ENCODE measurements at places on chromosomes 7 and 10. TPM values are rescaled to one million over a fixed set of nuclear protein-coding genes. Genes with fewer than 3 reads are reported as not detected.
A peak's percentile ranks its signal among the peaks of the same experiment; 100 is the strongest.

Gene GDF2
- not detected for total RNA-seq

Gene ZNF716
- not detected for total RNA-seq

Gene SSC4D
- total RNA-seq, result 0.88 TPM

DNA sequence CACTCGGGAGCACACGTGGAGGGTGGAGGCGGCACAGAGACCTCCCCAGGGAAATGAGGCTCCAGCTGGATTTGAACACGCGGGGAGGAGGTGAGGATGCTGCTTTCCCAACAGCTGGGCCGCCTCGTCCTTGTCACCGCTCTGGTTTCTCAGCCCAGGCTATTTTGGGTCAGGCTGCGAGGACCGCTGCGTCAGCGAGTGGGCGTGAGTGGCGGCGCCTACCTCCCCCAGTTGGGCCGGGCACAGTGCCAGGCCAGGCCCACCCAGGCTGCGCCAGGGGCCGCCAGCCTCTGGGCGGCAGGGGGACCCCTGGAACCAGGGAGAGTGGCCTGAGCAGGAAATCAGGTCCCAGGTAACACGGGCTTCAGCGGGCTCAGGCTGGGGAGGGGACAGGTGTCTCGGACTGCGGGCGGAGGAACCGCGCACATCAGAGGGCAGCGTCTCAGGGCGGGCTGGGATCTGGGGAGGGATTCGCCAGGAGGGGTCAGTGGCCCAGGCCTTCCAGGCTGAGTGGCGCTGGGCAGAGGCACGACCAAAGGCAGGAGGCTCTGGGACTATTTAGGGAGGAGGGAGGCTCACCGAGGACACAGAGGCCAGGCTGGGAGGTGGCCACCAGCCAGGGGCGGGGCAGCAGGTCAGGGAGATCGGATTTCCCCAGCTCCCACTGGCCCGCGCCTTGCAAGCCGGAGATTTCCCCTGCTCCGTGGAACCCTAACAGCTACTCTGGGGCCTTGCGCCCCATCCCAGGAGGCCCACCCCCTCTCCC lies 125.2 kb upstream of the RET start:
- DNase-seq, result peak; percentile 47

DNA sequence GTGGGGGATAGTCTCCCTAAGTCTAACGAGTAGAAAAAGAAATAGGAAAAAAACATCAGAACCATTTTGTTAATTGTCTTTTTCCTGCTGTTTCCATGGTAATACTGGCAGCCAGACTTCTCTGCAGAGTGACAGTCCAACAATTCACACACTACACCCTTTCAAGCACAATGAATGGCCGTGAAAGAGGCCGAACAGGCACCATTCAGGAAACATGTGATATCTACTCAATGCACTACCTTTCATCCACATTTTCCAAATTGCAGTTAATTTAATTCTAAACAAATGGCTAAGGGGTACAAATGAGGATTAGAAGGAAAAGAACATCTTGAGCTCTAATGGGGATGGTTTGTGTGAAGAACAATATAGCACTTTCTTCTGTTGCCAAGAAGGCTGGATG lies 358.5 kb upstream of the ANKRD30A start:
- DNase-seq, result no peak

All from osteoblast (primary cell).